ENCODE measurements at places on chromosomes 11 and 22. TPM values are rescaled to one million over a fixed set of nuclear protein-coding genes. Genes with fewer than 3 reads are reported as not detected.

Gene ROM1
- total RNA-seq = 3.0 TPM

Gene SLC17A6
- not detected for total RNA-seq

Gene MICAL3
- total RNA-seq = 28.7 TPM

DNA sequence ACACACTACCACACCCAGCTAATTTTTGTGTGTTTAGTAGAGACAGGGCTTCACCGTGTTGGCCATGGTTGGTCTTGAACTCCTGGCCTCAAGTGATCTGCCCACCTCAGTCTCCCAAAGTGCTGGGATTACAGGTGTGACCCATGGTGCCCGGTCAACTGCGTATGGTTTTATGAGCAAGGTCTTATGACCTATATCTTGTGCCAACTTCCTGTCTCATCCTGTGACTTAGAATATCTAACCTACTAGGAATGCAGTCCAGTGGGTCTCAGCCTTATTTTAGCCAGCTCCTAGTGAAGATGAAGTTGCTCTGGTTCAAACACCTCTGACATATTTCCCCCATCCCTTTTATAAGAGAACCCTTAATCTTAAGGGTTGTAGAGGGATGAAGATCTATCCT, 66.1 kb upstream of the OR5AN1 start:
- ATAC-seq = no peak

- ATAC-seq = peak; percentile 6
Observed at GRCh38 chr11:66543263-66544107, 2.4 kb downstream of the ZDHHC24 start.

GRCh38 chr22:25853078-25853477, 111.1 kb downstream of the MYO18B start:
- peak; percentile 24 for ATAC-seq

- ATAC-seq = no peak
Observed at GRCh38 chr11:111476956-111477355, 35.2 kb downstream of the BTG4 start.

- ATAC-seq = no peak
Observed at GRCh38 chr11:43962383-43963278, 20.2 kb downstream of the C11orf96 start.

DNA sequence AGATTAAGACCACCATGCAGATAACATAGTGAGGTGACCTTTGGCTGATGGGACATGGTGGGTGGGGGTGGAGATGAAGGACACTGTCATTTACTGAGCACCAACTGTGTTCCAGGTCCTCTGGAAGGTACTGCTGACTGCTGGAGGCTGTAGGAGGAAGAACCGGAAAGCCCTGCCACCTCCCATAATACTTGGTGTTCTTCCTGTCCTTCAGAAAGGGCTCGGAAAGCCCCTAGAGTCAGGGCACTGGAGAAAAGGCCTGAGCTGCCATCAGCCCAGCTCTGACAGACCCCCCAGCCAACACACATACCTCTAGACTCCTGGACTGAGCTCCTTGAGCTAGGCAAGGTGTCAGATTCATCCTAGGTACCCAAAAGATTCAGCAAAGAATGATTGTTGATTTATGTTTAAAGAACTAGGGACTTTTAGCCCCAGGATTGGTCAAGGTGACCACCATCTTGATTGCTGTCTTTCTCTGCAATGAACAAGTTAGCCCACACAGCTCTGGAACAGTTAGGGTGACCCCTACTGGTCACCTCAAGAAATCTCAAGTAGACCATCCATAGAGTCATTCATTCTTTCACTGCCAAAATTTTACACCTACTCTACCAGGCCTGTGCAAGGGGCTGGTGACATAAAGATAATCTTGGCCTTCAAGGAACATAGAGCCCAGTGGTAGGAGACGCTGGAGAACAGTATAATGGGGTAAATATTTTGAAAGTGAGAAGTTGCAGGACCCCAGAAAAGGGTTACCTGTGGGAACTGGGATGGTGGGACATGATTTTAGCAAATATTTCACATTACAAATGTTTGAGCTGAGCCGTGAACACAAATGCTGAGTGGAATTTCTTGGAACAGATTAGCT, 39.4 kb downstream of the IRAG1 start:
- peak; percentile 71 for ATAC-seq

- no peak for ATAC-seq
Observed at GRCh38 chr11:6319001-6319703, 1.1 kb downstream of the CAVIN3 start.

DNA sequence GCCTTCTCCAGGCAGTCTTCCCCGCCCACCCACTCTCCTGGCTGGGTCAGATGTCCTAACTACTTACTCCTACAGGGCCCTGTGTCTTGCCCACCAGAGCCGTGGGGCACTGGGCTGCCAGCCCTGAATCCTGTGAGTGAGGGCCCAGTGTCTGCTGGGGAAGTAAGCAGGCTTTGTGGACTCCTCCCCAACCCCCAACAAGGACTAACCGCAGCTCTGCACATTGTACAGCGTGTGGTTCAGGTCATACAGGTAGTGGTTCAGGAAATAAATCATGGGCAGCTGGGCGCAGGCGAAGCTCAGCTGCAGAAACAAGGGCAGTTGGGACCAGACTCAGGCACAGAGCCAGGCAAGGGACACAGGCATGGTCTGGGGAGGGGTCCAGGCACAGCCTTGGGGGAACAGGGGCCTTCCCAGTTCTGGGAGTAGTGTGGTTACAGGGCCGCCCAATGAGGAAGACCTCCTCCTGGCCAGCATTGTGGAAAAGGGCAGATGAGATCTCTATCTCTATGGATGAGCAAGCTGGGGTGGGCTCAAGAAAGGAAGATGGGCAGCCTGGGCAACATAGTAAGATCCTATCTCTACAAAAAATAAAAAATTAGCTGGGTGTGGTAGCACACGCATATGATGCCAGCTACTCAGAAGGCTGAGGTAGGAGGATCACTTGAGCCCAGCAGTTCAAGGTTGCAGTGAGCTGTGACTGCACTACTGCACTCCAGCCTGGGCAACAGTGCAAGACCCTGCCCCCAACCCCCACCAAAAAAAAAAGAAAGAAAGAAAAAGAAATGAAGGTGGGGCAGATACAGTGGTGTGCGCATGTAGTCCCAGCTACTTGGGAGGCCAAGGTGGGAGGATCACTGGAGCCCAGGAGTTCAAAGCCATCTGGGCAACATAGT, 5.5 kb downstream of the UNC93B1 start:
- ATAC-seq = peak; percentile 61

- no peak for ATAC-seq
Observed at GRCh38 chr11:99683933-99684332, 663.2 kb downstream of the CNTN5 start.

Gene PVALB
- not detected for total RNA-seq

DNA sequence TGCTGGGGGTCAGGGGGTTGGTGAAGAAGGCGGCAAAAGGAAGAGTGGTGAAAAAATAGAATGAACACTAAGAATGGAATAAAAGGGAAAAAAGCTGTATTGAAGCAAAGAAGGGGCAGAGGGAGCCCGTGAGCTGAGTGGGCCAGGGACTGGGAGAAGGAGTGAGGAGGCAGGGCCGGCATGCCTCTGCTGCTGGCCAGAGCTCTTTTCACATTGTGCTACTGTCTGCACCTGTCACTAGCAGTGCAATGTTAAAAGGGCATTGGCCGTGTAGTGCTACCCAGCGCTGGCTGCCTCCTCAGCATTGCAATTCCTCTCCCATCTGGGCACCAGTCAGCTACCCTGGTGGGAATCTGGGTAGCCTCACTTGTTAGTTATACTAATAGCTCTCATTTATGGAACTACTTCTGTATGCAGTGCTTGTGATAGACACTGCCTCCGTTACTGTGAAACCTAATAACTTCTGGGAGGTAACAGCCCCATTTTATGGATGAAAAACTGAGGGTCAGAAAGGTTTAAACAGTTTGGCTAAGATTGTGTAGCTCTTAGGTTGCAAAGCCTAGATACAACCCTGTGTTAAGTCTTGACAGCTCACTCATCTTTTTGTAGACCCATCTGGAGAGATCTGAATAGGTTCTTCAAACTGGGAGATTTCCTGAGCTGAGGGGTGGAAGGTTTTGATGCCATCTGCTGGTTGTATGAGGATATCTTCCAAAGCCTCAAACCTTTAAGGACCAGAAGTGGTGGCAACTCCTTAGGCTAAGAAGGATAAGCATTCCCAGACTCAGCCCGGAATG, 8.5 kb downstream of the YPEL4 start:
- ATAC-seq = no peak

Gene BACE1
- total RNA-seq = 0.17 TPM

DNA sequence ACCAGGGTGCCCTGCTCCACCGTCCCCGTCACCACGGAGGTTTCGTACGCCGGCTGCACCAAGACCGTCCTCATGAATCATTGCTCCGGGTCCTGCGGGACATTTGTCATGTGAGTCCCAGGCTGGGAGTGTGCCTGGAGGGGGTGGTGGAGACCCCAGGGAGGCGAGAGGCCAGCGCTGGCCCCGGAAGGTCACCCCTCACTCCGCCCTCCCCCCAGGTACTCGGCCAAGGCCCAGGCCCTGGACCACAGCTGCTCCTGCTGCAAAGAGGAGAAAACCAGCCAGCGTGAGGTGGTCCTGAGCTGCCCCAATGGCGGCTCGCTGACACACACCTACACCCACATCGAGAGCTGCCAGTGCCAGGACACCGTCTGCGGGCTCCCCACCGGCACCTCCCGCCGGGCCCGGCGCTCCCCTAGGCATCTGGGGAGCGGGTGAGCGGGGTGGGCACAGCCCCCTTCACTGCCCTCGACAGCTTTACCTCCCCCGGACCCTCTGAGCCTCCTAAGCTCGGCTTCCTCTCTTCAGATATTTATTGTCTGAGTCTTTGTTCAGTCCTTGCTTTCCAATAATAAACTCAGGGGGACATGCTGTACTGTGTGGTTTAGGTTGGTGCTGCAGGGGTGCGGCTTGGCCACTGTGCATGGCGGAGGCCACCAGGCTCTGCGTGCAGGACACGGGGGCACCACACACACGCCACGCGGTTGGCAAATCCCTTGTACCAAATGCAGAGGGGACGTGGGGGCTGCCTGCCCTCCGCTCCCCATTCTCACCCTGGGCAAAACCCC, 35.4 kb downstream of the MUC2 start:
- no peak for ATAC-seq

DNA sequence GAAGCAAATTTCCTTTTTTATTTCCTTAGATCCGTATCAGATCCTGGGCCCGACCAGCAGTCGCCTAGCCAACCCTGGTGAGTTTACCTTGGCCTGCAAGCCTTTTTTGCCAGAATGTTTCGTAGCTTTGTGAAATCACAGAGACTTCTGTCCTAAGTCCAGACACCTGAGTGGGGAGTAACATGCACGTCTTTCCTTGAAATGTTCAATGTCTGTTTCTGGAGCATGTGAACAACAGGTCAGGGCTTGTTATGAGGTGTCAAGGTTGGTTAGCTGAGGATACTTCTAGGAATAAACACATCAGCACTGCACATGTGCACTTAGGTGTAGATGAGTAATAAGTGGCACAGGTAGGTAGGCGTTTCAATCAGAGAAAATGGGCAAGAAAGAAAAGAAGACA, 58.0 kb downstream of the KCNJ1 start:
- ATAC-seq = peak; percentile 81

GRCh38 chr11:102194257-102194656, 84.0 kb downstream of the YAP1 start:
- no peak for ATAC-seq

GRCh38 chr11:125418396-125418795, 77.7 kb downstream of the FEZ1 start:
- ATAC-seq = no peak

DNA sequence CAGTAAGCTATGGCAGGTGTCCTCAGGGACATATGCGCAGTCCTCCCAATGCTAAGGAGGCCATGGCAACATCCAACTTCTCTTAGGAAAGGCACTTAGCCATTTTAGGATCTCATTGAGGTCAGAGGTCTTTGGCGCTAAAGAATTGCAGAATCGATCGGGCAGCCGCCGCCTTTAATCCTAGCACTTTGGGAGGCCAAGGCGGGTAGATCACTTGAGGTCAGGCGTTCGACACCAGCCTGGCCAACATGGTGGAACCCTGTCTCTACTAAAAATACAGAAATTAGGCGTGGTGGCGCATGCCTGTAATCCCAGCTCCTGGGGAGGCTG, 1.2 kb upstream of the CHID1 start:
- ATAC-seq = no peak

GRCh38 chr11:26698224-26698623, 23.6 kb downstream of the SLC5A12 start:
- ATAC-seq = no peak

DNA sequence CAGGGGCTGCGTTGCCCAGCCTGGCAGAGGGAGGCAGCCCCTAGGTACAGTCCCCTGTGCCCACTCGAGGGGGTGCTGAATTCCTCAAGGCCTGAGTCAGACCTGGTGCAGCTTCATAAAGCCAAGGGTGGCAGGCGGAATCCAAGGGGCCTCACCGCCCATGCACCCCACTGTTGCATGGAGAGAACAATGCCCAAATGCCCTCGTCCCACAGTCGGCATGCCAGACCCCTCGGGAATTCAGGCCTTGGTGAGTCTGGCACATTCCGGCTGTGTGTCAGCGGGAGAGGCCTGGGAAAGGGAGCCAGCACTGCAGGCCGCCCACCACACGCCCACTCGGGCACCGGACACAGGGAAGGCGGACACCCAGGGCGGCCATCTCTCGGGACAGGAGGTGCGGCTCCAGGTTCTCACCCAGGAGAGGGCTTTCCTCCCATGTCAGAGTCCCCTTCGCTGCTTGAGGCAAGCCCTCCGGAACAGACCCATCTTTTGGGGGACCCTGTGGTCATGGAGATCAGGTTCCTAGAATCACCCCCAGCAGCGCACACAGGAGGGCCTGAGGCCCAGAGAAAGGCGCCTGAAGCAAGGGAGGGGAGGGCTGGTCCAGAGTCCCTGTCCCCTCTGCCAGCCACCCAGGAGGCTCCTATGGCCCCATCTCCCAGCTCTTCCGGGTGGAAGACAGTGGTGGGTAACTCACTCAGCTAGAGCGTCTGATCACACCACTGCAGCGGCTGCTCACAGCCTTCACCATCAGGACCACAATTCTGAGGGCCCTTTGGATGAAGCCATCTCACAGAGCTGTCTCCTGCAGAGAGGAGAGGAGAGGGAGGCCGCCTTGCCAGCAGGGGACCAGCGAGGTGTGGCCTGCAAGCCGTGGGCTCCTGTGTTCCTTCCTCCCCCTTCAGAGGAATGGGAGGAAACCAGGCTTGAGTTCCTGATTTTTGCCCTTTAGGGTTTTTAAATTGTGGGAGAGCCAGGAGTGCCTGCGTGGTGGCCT, 31.6 kb upstream of the KCNQ1OT1 start:
- no peak for ATAC-seq

GRCh38 chr11:2258501-2259465, 11.6 kb downstream of the ASCL2 start:
- no peak for ATAC-seq

- no peak for ATAC-seq
Observed at GRCh38 chr11:132058211-132058772, 687.9 kb downstream of the NTM start.

- no peak for ATAC-seq
Observed at GRCh38 chr11:46669711-46670139, 30.7 kb downstream of the ARHGAP1 start.

GRCh38 chr11:88689548-88690240, 352.2 kb upstream of the CTSC start:
- no peak for ATAC-seq

Gene FXYD2
- not detected for total RNA-seq

GRCh38 chr11:17564687-17565042, 17.6 kb downstream of the OTOG start:
- no peak for ATAC-seq
